ENCODE measurements at places on chromosomes 16 and 17. TPM values are rescaled to one million over a fixed set of nuclear protein-coding genes. Genes with fewer than 3 reads are reported as not detected.

GRCh38 chr16:87806641-87807546 lies 41.1 kb upstream of the KLHDC4 start:
- peak; percentile 78 for DNase-seq

DNA sequence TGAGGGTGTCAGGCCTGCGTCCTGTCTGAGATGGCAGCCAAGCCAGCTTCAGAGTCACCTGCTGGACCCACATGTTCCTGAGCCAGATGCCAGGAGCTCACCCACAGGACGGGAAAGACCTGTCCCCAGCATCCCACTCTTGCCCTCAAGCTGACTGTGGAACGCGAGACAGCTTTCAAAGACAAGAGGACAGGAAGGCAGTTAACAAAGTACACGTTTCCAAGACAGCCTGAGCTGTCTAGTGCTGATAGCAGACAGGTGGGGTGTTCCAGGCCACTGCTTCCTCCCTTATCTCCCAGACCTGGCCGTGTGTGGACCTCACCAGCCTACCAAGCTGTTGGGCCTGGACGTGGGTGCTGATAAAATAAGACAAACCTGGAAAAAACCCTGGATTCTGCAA lies 13.2 kb downstream of the CMTM3 start:
- no peak for DNase-seq

DNA sequence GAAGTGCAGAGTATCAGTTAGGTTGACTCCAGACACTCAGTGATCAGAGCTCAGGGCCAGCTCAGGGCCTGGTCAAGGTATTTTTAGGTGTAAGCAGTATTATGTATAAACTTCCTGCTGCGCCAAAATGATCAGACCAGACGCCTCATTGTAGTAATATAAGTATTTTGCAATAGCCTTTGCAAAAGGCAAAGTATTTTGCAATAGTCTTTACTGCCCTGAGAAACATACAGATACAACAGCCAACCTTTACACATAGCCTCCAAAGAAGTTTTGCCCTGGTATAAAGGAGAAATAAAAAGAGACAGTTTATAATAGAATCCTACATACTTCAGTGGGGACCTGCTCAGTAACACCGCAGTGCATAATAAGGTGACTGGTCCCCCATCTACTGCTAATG lies 333.0 kb upstream of the EEF2KMT start:
- DNase-seq = no peak

The GAST gene
- not detected for total RNA-seq

DNA sequence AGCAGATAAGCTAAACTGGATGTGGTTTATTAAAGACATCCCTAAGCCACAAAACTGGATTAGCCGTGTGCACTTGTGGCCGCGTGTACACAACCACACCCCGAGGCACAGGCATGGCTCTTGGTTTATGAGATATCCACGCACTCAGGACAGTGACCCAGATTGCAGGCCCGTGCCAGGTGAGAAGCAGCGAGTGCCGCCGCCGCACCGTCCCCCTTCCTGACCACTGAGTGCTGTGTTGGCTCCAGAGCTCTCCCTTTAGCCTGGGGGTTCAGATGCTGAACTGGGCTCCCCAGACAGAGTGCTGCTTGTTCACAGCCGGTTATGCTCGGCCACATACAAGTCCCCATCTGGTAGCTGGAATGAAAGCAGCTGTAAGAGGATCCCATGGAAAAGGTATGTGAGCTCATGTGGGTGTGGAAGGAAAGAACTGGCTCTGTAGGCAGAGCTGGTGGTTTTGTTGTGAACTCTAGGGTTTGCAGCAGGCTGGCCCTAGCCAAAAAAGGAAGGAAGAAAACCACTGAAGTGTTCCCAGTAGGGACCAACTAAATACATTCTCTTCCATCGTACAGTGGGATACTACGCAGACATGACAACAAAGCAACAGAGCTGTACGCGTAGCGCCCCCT lies 29.5 kb downstream of the KNOP1 start:
- no peak for DNase-seq

The ZNF624 gene
- 2.0 TPM for total RNA-seq

The ABAT gene
- total RNA-seq = 3.0 TPM

GRCh38 chr16:24821129-24821528 lies 24.6 kb upstream of the SLC5A11 start:
- no peak for DNase-seq

The DNAH9 gene
- not detected for total RNA-seq

GRCh38 chr16:59385491-59385890 lies 651.4 kb upstream of the GOT2 start:
- no peak for DNase-seq

DNA sequence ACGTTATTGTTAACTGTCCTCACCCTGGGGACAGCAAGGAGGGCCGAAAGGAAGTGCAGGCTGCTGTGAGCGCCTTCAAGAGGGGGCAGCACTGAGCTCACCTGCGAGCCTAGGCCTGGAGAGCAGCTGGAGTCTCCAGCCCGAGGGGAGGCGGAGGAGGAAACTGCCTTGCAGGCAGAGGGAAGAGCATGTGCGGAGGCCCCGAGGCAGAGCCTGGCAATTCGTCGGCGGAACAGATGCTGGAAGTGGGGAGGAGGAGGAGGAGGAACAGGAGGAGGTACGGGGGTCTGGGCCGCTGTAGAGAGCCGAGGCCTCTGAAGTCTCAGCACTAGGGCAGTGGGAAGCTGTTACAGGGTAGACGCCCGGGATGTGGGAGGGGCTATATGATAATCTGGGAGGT lies 49.6 kb upstream of the PLCG2 start:
- no peak for DNase-seq

GRCh38 chr17:67571478-67571877 lies 146.3 kb upstream of the NOL11 start:
- DNase-seq = no peak

The CDK5RAP3 gene
- total RNA-seq = 50.0 TPM

The SP6 gene
- total RNA-seq = 0.19 TPM

GRCh38 chr16:70730944-70731343 lies 45.1 kb upstream of the MTSS2 start:
- DNase-seq = no peak

DNA sequence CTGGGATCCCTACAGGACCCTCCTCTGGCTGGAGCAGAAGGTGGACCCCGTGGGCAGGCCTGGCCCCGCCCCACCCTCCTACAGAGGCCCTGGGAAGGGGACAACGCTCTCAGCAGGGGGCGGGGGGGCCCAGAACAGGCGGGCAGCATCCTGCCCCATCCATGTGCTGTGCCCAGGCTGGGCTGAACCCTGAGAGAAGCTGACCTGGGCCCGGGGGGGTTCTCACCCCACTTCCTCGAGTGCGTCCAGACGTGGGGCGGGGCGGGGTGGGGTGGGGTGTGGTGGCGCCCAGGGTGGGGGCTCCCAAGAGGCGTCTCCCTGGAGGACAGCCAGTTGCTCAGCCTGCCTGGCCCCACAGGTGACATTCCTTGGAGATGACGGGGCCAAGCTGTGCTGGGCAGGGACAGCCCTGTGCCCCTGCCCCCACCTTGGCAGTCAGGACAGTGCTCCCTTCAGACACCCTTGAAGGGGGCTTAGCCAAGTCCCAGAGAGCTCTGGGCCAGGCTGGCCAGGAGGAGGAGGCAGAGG lies 390 bp upstream of the UNC13D start:
- DNase-seq = no peak

The KCNH6 gene
- not detected for total RNA-seq

The CACNG5 gene
- not detected for total RNA-seq

DNA sequence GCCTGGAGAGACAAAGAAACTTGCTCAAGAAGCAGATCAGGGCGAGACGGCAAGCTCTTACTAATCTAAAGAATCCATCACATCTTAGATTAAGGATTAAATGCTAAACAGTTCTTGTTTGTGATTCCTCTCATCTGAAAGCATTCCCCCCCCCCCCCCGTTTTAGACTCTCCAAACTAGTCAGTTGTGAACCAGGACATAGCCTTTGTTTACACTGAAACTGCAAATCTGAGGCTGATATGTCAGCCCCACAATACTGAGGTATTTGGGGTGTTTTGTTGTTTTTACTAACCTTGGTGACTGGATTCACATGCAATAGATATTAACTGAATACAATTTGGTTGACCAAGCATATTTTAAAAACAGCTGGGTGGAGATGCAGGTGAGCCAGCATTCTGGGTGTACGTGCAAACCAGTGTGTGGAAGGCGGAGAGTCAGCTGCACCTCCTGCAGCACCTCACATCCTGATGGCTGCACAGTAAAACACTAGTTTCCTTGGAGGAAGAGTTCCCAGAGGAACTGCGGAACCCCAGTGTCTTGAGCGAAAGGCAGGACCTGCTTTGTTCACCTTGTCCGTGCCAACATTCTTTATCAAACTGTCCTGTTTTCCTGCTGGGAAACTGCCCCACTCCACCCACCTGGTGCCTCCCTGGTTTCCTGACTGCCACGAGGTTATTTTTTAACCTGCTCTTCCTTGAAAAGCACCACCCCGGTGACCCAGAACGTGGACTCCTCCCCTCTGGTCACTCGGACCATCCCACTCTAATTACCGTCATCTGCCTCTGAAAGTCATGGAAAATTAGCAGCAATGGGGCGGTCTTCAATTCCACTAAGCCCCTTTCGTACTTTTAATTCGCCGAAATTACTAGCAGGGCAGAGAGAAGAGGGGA lies 1.2 kb upstream of the YPEL2 start:
- DNase-seq = no peak

The ZNF778 gene
- total RNA-seq = 6.9 TPM

DNA sequence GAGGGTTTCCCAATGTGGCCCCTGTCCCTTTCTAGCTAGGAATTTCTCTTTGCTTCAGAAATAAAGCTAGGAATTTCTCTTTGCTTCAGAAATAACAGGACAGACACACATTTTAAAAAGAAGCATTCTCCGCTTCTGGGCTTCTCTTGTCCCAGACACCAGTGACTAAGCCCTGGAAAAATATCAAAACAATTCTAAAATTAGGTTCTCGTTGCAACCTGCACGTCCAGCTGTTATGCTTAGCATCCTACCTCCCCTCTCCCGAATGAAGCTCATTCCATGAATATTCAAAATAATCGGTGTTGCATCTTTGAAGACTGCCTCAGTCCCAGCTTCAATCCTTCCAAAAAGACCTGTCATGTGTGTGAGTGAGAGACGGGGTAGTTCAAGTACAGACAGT lies 45.6 kb upstream of the WSCD1 start:
- no peak for DNase-seq

Data from Right ventricle myocardium inferior (tissue), 1 donor.